Stimulated activated CD4-positive, alpha-beta T cell treated with anti-CD3 and anti-CD28 coated beads, Interleukin-2, amount 100 ng/mL, for 48 hours (primary cell): ENCODE measurements at places on chromosomes 5 and 9.

- no peak for DNase-seq
Observed at GRCh38 chr5:14685757-14686156, 21.2 kb downstream of the OTULIN start.

GRCh38 chr5:10505517-10506095 lies 58.3 kb upstream of the ANKRD33B start:
- no peak for DNase-seq

DNA sequence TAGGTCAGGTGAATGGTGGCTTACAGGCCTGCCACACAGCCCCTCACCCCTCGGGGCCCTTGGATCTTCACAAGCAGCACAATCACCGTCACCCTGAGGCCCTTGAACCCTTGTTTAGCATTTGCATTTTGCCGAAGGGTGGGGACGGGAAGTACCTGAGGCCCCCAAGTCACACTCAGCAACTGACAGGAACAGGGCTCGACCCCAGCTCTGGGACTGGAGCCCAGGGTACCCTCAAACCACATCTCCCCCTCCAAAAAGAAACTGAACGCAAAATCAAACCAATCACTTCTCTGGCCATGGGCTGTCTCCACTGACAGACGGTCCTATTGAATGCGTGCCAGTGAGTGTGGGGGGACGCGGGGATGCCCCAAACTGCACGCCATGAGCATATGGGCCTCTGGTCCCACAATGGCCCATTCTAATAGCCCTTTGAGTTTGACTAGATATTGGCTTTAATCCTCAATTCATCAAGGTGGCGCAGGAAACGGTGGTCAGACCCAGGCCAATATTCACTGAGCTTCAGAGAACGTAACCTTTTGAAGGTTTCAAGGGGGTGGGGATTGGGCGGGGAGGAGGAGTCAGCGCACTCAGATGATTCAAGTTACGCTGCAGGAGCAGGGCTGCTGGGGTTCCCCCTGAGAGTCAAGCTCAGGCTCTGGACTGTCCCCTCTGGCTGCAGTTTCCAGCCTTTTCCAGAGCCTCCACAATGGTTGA lies 176.0 kb downstream of the DAB2IP start:
- no peak for DNase-seq

DNA sequence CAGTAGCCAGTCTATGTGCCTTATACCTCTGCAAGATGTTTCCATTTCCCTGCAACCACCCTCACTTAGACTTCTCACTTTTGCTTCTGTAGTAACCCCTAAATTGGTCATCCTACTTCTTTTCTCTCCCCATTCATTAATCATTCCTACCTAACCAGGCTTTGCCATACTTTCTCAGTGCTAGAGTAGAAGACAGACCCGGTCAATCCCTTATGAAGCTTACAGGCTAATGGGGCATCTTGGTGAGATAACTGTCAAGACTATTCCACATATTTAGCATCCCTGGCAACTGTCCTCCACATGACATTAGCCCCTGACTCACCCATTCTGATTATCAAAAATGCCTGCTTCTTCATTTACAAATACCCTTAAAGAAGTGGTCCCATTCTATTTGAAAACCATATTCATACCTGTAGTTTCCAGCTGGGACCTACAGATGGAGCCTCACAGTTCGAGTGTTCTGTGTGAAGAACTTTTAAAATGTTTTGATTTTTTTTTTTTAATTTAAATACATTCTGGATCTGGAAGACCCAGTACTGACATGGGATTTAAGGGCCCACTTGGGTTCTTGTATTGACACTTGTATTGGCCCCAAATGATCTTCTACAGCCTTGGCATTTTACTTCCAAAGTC lies 21.0 kb downstream of the F2RL2 start:
- DNase-seq: no peak

GRCh38 chr9:15982182-15982581 lies 429.3 kb downstream of the CCDC171 start:
- DNase-seq: no peak

DNA sequence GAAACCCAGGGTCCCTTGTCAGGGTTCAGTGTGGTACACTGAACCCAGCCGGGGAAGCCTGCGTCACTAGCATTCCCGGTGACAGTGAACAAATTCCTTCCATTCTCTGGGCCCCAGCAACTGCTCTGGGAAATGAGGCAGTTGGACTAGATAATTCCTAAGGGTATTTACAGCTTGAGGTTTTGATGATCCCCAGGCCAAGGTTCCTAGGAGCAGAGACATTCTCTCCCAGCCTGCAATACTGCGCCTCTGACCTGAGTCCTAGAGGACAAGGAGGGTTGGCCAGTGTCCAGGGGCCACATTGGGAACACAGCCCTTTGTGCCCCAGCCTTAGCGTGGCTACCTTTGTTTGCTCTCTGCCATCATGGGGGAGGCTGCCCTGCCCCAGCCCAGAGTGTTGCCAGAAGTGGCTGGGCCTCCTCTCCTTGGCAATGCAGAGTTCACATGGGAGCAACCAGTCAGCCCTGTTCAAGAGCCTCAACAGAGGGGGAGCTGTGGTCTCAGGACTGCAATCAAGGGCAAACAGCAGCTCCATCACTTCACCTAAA lies 178.2 kb downstream of the SEC61B start:
- DNase-seq: no peak

DNA sequence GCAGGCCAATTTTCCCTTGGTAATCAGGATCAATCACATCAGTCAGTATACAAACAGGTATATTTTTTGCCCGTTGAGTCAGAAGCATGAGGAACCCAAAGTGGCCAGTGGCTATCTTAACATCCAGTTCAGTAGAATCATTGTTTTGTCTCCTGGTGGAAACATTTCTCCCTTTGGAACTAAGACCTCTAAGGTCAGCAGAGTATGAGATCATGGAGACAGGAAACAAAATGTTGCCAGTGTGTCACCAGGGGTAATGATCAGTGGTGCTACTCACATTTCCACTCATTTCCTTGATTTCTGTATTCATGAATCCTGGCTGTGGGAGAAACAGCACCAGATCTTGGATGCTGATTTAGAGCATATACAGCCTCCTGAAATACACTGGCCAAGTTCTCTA lies 553.0 kb downstream of the CSNK1G3 start:
- DNase-seq: no peak

DNA sequence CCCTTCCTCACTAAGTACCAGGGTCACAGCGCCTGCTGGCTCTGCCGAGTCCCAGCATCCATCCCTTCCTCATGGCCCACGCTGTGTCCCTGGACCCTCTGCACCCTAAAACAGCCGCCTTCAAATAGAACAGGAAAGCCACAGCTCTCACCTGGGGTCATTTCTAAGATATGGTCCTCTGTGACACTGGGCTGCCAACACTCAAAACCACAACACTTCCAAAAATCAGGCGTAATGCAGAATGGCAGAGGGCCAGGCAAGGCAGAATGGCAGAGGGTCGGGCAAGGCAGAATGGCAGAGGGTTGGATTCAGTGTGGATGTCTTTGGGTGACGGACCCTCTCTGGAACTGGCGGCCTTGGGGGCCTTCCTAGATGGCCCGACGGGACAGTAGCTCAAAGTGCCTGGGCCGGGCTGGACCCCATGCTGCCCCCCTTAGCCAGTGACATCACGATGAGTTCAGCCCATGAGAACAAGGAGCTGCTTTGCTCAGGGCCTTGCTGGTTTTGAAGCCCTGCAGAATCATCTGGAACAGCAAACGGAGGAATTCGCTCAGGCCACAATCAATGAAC lies 35.3 kb downstream of the ZDHHC11B start:
- DNase-seq: no peak

DNA sequence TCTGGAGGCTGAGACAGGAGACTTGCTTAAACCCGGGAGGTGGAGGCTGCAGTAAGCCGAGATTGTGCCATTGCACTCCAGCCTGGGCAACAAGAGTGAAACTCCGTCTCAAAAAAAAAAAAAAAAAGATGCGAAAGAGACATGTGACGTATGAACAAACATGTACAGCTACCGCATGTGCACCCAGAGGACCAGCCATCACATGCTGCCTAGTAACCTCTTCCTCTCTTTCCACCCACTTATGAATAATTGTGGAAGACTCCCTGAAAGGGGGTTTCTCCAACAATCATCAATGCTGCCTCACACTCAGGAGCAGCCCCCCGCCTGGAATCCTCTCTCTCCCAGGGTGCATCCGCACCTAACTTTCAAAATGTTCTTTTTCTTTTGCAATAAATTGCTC lies 2.2 kb downstream of the SARDH start:
- no peak for DNase-seq
